ENCODE measurements at places on chromosomes 3 and 15.

DNA sequence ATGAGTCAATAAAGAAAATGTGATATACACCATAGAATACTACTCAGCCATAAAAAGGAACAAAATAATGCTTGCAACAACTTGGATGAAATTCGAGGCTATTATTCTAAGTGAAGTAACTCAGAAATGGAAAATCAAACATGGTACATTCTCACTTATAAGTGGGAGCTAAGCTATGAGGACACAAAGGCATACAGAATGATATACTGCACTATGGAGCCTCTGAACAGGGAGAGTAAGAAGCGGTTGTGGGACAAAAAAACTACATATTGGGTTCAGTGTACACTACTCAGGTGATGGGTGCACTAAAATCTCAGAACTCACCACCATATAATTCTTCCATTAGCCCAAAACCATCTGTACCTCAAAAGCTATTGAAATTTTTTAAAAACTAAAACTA, 68.8 kb upstream of the AKAP13 start:
- peak overlapping the region; percentile 99 for H3K27ac ChIP-seq
- DNase-seq, result no peak
- peak overlapping the region; percentile 32 for H3K4me3 ChIP-seq
- H3K36me3 ChIP-seq, result peaks cover 7% of the 10 kb centered on the region

DNA sequence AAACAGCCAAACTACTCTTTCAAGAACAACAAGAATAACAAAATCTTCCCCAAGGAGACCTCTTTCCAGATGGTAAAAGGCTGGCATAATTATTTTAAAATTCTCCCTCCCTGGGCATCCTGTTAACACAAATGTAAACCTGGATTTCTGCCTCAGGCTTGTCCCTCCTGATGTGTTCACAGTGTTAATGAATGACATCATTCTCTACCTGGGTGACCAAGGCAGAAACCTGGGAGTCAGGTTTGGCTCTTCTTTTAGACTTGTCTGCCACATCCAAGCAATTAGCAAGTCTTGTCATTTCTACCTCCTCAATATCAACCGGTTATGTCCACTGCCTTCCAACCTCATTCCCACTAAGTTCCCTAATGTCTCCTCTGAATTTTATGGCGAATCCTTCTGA, 368.7 kb upstream of the TBL1XR1 start:
- no peaks in the 10 kb centered on the region for H3K36me3 ChIP-seq
- no peak overlapping the region for H3K4me3 ChIP-seq
- H3K4me1 ChIP-seq, result peaks cover 12% of the 10 kb centered on the region

- H3K4me1 ChIP-seq, result peaks cover 57% of the 10 kb centered on the region
- H3K36me3 ChIP-seq, result no peaks in the 10 kb centered on the region
- peak overlapping the region; percentile 24 for H3K4me3 ChIP-seq
- no peak for DNase-seq
- H3K27me3 ChIP-seq, result no peaks in the 10 kb centered on the region
These were observed 179.9 kb downstream of the SLC9A9 start for GRCh38 chr3:143668385-143668784.

DNA sequence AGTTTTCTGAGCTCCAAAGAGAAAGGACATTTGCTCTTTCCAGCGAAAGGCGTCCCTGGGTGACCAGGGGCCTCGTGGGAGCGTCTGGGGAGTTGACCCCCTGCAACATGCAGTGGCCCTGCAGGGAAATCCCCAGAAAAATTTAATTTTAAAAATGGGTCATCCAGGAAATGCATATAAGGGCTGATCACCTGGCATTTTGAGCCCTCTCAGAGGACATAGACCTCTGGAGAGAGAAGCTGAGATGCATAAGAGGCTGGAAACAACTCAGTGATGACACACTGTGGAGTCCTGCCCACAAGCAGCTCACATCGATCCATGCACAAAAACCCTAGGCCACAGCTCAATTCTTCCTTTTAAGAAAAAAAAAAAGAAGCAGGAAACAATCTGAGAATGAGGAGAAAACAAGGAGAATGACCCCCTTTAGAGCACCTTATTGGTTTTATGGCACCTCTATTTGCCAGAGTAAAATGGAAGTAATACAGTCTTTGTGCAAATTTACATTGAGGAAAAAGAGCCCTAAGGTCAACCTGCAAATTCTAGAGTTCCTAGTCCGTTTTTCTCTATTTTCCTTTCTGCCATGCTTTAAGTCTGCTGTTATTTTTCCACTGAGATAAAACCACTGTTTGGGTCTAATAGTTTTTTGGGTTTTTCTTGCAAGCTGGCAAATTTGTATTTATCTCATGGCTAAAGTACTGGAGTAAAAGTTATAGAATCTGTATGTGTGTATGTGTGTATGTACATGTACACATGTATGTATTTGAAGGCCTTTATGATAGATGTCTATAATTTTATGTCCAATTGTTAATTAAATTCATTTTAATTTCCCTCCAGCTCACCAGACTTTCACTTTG, 6.9 kb upstream of the BDH1 start:
- no peak overlapping the region for H3K4me3 ChIP-seq
- H3K36me3 ChIP-seq, result no peaks in the 10 kb centered on the region
- H3K27me3 ChIP-seq, result peaks cover 9% of the 10 kb centered on the region
- H3K27ac ChIP-seq, result no peak overlapping the region
- no peak for DNase-seq

GRCh38 chr3:60366486-60366885, 884.8 kb downstream of the FHIT start:
- H3K27ac ChIP-seq, result no peak overlapping the region
- no peaks in the 10 kb centered on the region for H3K4me1 ChIP-seq
- no peak for DNase-seq
- H3K4me3 ChIP-seq, result no peak overlapping the region
- H3K36me3 ChIP-seq, result no peaks in the 10 kb centered on the region
- no peaks in the 10 kb centered on the region for H3K27me3 ChIP-seq

DNA sequence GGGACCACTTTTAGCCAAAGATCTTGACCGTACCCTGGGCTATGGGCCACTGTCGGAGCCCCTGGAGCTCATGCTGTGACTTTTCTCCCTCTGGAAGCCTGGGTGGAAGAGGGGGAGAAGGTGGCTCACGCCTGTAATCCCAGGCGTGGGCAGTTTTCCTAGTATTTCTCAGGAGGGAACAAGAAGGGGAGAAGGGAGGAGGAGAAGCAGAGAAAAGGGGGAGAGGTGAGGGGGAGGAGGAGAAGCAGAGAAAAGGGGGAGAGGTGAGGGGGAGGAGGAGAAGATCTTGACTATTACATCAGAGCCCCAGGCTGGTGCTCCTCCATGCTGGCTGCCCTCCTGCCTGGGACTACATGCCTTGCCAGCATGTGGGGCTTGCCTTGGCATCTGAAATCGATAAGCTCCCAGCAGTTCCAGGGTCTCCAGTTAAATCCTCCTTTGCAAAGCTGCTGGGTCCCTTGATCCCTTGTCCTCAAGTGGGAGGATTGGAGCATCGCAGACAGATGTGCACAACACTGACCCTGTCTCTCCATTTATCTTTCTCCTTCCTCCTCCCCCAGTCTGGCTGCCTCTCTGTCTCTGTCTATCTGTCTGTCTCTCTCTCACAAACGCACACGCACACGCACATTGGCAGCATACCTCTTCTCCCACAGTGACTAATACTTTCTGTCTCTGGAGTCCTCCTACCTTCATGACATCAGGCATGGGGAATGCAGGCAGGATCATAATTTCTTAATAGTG, 41.6 kb downstream of the MRAS start:
- peaks cover 31% of the 10 kb centered on the region for H3K27me3 ChIP-seq
- no peak for DNase-seq
- no peak overlapping the region for H3K4me3 ChIP-seq
- H3K36me3 ChIP-seq, result no peaks in the 10 kb centered on the region

- peaks cover 41% of the 10 kb centered on the region for H3K4me1 ChIP-seq
- DNase-seq, result no peak
- no peak overlapping the region for H3K27ac ChIP-seq
- H3K27me3 ChIP-seq, result no peaks in the 10 kb centered on the region
- H3K36me3 ChIP-seq, result peaks cover 48% of the 10 kb centered on the region
These were observed 1.1 kb downstream of the MRPL47 start for GRCh38 chr3:179603321-179603720.

GRCh38 chr3:464255-464654, 267.7 kb downstream of the CHL1 start:
- no peaks in the 10 kb centered on the region for H3K27me3 ChIP-seq
- peaks cover 20% of the 10 kb centered on the region for H3K4me1 ChIP-seq
- no peak for DNase-seq
- peak overlapping the region; percentile 42 for H3K4me3 ChIP-seq
- no peaks in the 10 kb centered on the region for H3K36me3 ChIP-seq

DNA sequence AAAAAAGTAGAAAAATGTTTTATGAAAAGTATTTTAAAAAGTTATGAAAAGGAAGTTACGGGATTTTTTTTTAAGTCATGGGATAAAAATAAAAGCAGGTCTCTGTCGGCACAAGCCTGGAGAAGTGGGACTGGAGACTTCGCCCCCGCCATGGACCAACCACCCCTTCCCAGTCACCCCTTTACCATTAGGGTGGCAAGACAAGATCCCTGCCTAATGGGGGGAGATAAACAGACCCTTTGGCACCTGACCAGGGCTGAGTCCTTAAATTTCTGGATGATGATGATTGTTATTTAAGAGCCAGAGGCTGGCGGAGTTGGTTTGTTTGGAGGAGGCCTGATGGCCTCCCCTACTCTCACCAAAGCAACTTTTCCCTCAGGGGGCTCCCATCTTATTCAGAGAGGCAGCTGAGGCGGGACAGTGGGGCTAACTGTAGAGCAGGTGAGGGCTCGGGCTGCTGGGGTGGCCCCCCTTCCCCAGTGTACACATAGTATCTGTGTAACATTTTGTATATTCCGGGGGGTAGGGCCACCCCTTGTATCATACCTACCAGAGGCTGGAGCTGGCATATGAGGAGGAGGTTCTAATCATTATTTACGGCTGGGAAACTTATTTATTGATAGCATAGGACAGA, 74.0 kb downstream of the ADAMTS7 start:
- peaks cover 19% of the 10 kb centered on the region for H3K27me3 ChIP-seq
- no peak overlapping the region for H3K4me3 ChIP-seq
- peaks cover 8% of the 10 kb centered on the region for H3K4me1 ChIP-seq
- no peak overlapping the region for H3K27ac ChIP-seq

GRCh38 chr3:88732186-88732585, 375.2 kb upstream of the EPHA3 start:
- no peaks in the 10 kb centered on the region for H3K27me3 ChIP-seq
- no peak overlapping the region for H3K4me3 ChIP-seq
- DNase-seq, result no peak
- no peaks in the 10 kb centered on the region for H3K4me1 ChIP-seq

DNA sequence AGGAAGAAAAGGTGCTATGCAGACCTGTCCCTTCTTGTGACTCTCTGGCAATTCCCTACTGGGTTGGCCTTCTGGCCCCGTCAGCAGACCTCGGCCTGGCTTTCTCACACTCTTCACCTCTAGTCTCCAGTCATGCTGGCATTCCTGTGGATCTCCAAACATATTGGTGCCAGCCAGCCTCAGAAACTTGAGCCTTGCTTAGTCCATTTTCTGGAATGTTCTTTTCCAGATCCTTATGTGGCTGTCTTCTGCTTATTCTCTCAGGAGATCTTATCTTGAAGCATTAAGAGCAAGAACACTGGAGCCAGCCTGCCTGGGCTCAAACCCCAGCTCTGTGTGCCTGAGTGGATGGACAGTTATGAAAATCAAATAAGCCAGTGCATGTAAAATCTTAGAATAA, 88.2 kb upstream of the NTRK3 start:
- DNase-seq, result no peak
- H3K4me3 ChIP-seq, result no peak overlapping the region
- H3K4me1 ChIP-seq, result peaks cover 2% of the 10 kb centered on the region
- no peaks in the 10 kb centered on the region for H3K36me3 ChIP-seq

GRCh38 chr3:50155891-50156290, 767 bp downstream of the SEMA3F start:
- H3K36me3 ChIP-seq, result no peaks in the 10 kb centered on the region
- DNase-seq, result no peak
- peaks cover 30% of the 10 kb centered on the region for H3K27me3 ChIP-seq
- peak overlapping the region; percentile 72 for H3K4me3 ChIP-seq

GRCh38 chr3:129020691-129021090, 19.6 kb downstream of the EFCC1 start:
- no peak overlapping the region for H3K4me3 ChIP-seq
- H3K4me1 ChIP-seq, result peaks cover 31% of the 10 kb centered on the region
- no peak for DNase-seq
- H3K27me3 ChIP-seq, result no peaks in the 10 kb centered on the region

DNA sequence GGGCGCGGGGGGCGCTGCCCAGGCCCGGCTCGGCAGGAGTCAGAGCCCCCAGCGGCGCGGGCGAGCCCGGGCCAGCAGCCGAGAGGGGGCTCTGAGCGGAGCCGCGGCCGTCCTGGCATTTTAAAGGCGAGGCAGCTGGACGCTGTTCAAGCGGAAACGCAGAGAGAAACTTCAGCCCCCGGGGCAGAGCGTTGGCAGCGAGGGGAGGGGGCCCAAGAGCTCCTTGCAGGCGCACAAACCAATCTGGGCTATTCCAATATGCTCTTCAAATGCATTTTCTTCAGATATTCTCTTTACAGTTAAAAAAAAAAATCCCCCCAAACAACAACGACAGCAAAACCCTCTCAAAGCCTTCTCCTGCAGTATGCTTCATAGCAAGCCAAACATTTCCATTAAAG, at the start of gene CTXND1:
CTXND1 (minus strand) TSS at position 93 of the 398 bp plus-strand sequence. CDS start 50,264 bp downstream, outside the sequence.
- H3K27ac ChIP-seq, result no peak within 1 kb of the TSS
- no peak for DNase-seq
- H3K4me1 ChIP-seq, result peaks cover 6% of the 10 kb centered on the region

DNA sequence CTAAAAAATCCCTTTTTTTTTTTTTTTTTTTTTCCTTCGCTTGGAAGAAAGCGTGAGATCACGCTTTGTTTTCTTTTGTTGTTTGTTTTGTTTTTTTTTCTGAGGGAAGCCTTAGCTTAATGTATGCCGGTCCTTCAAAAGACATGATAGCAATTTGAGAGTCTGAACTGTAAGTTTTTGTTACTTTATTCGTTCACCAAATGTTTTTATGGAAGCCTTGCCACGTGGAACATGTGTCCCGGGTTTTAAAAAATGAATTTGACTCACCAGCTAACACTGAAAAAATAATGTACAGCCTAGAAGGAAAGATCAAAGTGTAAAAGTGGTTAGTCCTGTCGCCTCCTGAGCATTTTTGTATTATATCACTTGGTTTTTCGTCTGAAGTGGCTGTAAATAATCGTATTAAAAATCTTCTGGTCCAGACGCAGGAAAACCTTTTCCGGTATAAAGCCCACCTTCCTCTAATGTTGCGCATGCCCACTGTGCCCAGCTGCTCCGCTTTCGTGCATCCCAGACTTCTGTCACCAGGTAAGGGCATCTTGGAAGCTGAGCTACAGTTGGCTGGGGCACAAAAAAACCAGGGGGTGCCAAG, 795 bp upstream of the MYNN start:
- no peak for DNase-seq
- H3K4me3 ChIP-seq, result peak overlapping the region; percentile 99
- no peaks in the 10 kb centered on the region for H3K27me3 ChIP-seq
- peaks cover 49% of the 10 kb centered on the region for H3K4me1 ChIP-seq
- H3K27ac ChIP-seq, result peak overlapping the region; percentile 99
- H3K36me3 ChIP-seq, result peaks cover 49% of the 10 kb centered on the region

DNA sequence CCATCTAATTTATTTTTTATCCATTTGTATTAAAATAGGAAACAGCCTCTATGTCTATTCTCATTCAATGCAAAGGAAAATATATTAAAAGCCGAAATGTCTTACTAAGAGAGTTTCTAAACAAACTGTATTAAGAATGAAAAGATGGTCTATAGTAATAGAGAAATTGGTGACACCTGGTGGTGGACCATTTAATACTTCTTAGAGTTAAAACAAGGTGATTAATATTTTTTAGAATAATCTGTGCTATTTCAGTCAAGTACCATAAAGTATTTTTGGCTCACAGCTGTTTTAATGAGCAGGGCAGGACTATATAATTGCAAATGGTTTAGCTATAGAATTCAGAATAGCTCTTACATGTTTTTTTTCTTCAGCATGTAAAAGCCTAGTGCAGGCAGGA, 55.7 kb downstream of the SYNPR start:
- no peak for DNase-seq
- H3K36me3 ChIP-seq, result no peaks in the 10 kb centered on the region
- peaks cover 3% of the 10 kb centered on the region for H3K27me3 ChIP-seq
- H3K27ac ChIP-seq, result no peak overlapping the region
- no peak overlapping the region for H3K4me3 ChIP-seq

Data from activated B cell treated with CpG ODN at 0.5 μM for 24 hours (primary cell).